DND-41 (cell line): ENCODE measurements at places on chromosomes 13 and 19.

- DNase-seq: no peak
These were observed 43.2 kb upstream of the ERICH6B start for GRCh38 chr13:45658586-45659235.

DNA sequence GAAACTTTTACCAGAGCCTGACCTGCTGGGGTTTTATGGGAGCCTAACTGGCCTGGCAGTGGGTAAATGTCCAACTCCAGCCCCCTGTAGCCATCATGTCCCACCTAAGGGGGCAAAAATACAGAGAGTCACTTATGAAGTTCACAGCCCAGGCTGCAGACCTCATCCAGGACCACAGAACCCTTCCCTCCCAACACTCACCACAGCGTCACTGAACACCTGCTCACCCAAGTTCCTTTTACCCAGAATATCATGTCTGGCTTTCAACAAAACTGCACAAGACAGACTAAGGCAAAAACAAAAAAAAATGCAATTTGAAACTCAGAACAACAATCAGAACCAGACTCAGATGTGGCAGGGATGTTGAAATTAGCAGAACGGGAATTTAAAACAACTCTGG is 6.4 kb downstream of the CEACAM3 start:
- no peak for DNase-seq

- no peak for DNase-seq
These were observed 9.0 kb upstream of the LTBP4 start for GRCh38 chr19:40592170-40592569.

- DNase-seq: no peak
These were observed 825 bp upstream of the YIF1B start for GRCh38 chr19:38316477-38317067.

DNA sequence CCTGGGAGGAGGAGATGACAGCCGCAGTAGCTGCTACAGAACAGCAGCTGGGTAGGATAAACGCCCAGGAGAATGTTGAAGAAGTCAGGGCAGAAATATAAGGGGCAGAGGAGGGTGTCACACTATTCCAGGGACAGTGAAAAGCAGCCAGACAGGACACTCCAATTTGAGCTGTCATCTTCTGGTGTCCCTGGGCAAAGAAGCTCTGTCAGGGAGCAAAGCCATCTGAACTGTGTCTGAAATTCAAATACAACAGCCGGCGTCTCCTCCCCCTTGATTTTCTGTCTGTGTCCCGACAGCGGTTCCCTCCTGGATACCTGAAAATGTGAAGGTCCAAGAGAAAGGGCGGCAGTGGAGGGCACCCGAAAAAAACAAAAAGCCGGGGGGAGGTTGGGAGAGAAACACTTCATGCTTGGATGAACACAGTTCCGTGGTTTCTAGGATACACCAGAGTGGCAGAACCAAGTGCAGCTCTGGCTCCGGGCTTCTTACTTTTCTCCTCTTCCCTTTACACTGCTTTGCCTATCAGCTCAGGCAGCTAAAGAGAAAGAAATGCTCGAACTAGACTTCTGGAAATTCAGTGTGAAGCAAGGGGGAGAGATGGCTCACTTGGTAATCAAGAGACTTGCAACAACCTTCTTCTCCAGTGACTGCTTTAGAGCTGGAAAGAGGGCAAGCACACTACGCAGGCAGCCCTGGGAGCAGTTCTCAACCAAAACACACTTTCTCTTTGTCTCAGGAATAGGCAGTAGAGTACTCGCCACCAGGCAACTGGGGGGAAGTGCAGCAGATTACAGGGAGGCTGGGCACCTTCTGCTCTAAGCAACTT is 465.6 kb downstream of the ITGBL1 start:
- no peak for DNase-seq

DNA sequence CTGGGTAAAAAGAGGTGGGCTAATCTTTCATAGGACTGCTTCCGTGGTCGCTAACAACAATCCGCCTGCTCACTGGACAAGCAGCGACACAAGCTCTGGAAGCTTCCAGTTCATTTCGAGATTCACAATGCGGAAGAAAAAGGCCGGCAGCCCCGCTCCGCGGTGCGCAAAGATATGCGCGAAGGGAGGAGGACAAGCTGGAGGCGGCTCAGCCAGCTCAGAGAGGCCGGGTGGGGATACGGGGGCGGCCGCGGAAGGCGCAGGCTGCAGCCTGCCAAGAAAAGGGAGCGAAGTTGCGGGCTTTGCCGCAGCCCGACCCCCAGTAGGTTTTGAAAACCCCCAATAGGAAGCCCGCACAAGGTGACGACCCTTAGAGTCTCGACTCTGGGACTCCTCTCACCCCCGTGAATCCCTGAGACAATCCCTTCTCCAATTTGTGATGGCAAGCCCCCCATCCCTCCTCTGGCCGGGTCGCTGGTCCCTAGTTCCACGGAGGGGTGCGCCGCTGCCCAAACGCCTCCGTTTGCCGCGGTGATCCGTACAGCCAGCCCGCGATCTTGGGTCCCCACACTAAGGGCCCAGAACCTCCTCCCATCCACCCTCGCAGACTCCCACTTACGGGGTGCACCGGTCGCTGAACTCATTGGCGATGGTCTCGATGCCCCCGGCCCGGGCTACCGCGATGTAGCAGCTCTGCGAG is 697 bp downstream of the HSPH1 start:
- peak; percentile 68 for DNase-seq

DNA sequence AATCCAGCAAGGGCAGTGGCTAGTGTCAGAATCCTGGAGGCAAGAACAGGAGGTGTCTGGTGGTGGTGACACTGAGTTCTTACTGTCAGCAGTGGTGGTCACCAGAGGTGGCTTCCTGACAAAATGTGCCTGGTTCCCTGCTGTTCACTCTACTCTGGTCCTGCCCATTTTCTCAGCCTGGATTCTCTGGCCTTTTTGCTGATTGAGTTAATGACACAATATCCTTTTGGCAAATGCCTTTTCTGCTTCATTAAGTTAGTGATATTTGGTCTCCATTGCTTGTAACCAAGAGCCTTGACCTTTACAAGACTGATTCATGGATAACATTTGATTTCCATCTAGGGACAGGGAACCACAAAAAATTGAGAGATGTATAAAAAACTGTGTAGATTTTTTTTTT is 51.1 kb downstream of the RFC3 start:
- DNase-seq: no peak
